ENCODE measurements at places on chromosomes 3 and 15.

DNA sequence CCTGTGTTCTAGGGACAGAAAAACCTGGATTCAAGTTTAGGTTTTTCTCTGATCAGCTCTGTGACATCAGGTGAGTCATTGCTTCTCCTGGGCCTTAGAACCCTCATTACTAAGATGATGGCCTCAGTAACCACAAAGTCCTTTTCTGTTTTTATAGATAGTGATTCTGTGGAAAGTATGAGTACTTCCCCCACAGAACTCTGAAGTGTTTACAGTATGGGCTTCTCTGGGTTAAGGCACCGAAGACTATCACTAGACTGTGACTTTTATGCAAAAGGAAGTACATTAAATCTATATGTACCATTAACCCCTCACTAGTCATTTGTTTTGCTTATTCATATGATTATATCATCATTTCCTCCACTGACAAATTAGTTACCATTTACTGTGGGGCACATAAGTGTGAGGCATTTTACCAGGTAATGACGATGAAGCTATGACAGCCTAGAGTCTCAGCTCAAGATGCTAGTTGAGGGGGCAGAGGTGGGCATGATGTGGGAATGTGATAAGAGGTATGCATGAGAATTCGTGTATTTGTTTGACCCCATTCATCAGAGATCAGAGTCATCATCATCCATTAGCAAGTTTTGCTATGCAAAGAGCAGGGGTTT is 15.0 kb upstream of the RORA start:
- DNase-seq: no peak

GRCh38 chr3:31265646-31266428 is 266.9 kb upstream of the STT3B start:
- no peak for DNase-seq

GRCh38 chr3:42855219-42855546 is 20.5 kb downstream of the CYP8B1 start:
- no peak for DNase-seq

GRCh38 chr15:37004981-37005735 is 95.2 kb downstream of the MEIS2 start:
- no peak for DNase-seq

DNA sequence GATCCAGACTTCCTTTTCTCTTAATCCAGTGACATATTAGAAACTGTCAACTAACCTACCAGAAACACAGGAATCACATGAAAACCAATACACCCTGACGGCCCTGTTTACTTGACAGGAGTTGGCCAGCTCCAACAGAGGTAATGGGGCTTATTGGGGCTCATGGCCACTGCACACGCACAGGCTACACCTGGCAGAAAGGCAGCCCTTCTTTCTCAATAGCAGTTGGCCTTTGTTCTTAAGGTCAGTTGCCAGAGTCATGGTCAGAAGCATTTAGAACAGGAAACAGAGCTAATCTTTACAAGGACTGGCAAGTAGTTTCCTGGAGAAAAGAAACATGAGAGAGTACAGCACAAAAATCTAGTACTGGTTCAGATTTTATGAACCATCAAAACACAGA is 181.8 kb downstream of the MAGI1 start:
- no peak for DNase-seq

Measured in activated naive CD4-positive, alpha-beta T cell treated with Interleukin-2 at 50 U/mL for 16 hours (primary cell).